ENCODE measurements at places on chromosomes 3 and 15. TPM values are rescaled to one million over a fixed set of nuclear protein-coding genes. Genes with fewer than 3 reads are reported as not detected.

Gene NUP210
- total RNA-seq: 3.3 TPM

Gene TADA3
- 33.2 TPM for total RNA-seq

Gene GPR87
- total RNA-seq: 5.0 TPM

Gene MAP6D1
- total RNA-seq: 2.0 TPM

Gene SYNM
- 228 TPM for total RNA-seq

Gene SCN5A
- total RNA-seq: 3.1 TPM

Gene RETNLB
- not detected for total RNA-seq

Gene TLR9
- 0.11 TPM for total RNA-seq

Gene DMXL2
- total RNA-seq: 116 TPM

Gene CLSTN2
- total RNA-seq: 4.9 TPM

Gene DNAH12
- 0.37 TPM for total RNA-seq

Gene KNL1
- total RNA-seq: 39.5 TPM

Gene HACL1
- 30.3 TPM for total RNA-seq
